Activated CD8-positive, alpha-beta memory T cell treated with anti-CD3 and anti-CD28 coated beads for 48 hours (primary cell): ENCODE measurements at places on chromosomes 3 and 15.

DNA sequence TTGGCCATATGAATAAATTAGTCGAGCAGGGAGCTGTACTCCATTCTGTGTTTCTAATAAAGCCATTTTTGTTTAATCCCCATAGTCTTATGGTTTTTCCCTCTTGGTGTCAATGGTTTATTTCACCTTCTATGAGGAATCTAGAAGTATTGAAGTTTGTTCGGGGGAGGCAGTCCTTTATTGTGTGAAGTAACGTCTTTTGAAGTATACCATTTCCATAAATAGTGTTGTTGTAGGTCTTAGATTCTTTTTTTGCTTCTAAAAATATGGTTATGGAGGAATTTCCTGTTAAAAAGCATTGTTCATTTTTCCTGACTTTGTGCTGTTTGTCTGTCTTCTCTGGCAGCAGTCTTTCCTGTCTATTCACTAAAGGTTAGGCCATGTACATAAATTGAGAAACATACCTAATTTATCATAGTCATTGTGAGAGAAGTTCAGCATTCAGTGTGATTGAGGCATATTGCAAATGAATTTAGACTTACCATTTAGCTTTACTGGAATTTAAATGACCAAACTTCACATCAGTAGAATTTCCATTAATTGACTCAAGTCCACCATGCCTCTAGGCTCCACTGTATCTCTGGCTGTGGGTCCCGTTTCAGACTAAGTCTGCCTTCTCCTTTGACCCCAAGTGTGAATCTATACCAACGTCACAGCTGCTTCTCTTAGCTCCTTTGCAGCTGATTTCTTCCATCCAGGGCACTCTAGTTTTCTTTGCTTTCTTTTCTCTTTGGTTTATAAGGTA lies 37.3 kb downstream of the YEATS2 start:
- DNase-seq = no peak

DNA sequence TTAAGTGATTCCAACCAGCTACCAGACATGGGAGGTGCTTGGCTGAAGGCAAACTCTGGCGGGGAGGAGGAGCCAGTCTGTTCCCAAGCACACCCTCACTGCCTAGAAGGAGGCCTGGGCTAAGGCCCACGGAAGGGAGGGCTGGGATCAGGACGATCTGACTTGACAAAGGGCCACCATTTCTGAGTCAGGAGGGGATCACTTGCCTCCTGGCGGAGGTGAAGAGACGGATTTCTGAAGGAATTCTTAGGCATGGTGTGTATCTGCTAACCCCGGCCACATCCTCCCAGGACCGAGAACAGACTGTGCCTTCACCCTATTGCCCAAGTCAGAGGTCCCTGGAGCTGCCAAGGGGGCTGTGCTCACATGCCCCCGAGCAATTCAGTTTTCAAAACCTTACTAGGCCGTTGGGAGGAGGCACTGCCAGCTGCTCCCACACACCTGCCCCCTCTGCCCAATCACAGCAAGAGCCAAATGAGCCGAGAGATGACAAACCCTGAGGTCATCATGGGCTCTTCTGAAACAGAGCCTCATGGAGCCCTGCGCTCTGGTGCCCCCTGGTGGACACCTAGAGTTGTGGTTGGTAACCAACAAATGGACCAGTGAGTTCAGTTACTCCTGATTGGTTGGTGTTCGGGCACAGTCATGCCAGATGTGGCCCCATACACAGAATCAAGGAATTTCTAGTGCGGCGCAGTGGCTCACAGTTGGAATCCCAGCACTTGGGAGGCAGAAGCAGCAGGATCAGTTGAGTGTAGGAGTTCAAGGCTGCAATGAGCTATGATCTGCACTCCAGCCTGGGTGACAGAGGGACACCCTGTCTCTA lies 6.5 kb upstream of the TNK2 start:
- peak; percentile 92 for DNase-seq

- no peak for DNase-seq
These were observed 65.1 kb downstream of the GLCE start for GRCh38 chr15:69225355-69226022.

GRCh38 chr3:107644631-107645030 lies 121.9 kb downstream of the BBX start:
- no peak for DNase-seq

DNA sequence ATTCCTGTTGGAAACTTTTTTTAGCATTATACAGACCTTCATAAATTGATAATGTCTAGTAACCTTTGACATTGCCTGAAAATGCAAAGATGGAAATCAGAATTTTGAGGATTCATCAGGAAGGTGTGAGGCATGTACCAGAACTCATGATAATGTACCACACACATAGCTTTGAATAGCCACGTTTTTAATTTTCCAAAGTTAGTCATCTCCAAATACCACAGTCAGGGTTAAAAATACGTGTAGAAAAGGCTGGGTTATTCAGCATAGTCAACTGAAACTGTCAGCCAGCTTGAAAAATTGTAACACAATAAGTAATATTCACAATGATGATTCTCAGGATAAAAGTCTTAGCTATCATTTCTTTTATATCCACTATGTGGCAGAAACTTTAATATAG lies 102.0 kb upstream of the THRB start:
- DNase-seq = no peak

DNA sequence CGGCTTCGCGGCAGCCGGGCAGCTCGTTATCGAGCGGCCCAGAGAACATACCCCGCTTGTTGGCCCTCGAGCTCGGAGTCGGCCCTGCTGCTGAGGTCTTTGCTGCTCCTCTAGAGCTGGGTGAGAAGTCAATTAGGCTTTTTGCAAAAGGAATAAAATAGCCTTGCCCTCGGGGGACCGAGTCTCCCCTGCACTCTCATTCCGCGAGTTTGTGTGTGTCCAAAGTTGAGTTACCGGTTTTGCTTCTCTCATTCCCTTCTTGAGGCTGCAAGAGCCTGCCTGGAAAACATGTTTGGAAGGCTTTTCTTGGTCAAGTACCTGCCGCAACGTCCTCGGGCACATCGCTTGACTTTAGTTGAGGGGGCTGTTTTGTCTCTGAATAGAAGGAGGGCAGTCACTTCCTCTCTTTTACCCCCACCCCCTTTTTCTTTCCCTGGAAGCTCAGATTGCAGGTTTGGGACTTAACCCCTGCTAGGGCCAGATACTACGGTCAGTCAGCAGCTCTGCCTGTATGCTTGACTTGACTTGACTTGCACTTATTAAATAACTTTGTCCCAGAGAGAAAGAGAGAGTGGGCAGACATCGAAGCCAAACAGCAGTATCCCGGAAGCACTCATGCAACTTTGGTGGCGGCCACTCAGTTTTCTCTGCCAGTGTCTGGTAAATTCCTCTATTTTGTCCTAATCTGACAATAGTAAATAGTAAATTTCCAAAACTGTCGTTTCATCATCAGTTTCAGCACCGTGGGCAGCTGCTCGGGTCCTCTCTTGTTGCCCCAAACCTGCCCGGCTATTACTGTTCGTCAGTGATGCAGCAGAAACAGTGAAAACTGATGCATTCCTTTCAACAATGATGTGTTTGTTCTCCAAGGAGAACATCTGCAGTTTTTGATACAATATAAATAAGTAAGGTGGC lies 609 bp downstream of the RNF13 start:
- peak; percentile 7 for DNase-seq

- DNase-seq = no peak
These were observed 64.6 kb downstream of the CYP11A1 start for GRCh38 chr15:74302821-74303359.

- no peak for DNase-seq
These were observed 4.7 kb downstream of the ATG7 start for GRCh38 chr3:11276901-11277300.

DNA sequence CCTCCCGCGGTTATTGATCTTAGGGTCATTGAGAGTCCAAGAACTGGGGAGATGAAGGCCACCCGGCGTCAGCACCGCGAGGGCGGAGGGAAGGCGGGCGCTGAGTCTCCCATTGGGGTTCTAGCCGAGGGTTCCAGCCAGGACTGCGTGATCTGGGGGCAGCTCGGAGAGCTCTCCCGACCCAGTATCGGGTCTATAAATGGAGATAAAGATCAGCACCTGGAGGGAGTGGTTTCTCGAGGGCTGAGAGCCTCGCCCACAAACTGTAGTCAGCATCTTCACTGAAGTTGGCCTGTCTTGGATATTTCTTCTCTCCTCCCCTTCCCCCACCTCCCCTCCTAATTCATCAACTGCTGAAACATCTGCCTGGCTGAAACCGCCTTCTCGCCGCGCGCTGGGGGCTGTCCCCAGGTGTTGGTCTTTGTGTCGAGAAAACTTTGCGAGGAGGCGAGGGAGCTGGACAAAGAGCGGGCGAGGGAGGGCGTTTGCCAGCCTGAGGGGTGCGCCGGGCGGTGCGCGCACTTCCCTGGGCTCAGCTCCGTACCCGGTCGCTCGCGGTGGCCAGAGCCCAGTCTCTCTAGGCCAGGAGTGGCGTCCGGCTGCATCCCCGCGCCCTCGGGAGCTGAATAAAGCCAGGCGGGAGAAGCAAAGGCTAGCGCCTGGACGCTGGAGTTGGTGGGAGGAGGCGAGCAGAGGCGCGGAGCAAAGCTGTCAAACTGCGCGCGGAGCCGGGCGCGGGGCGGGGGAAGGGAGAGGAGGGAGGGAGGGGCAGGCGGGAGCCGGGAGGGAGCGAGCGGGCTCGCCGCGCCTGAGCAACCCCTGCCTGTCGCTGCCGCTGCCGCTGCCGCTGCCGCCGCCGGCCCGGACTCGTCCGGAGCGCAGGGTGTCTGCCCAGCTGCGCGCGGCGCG lies at the start of gene ST8SIA2:
Gene ST8SIA2, plus strand, starts transcription at position 811 of the 909 bp plus-strand sequence. CDS start 184 bp downstream, outside the sequence.
- no peak for DNase-seq

DNA sequence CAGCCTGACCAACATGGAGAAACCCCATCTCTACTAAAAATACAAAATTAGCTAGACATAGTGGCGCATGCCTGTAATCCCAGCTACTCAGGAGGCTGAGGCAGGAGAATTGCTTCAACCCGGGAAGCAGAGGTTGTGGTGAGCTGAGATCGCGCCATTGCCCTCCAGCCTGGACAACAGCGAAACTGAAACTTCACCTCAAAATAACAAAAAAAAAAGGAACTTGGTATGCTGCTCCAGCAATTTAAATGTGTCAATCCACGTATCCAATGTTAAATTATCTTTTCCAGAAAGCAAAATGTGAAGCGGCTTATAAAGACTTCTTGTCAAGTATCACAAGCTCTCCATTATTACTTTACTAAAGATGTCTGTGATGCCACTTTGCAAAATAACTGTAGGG lies 9.9 kb upstream of the ARIH1 start:
- no peak for DNase-seq
